ENCODE measurements at places on chromosomes 3 and 15.

DNA sequence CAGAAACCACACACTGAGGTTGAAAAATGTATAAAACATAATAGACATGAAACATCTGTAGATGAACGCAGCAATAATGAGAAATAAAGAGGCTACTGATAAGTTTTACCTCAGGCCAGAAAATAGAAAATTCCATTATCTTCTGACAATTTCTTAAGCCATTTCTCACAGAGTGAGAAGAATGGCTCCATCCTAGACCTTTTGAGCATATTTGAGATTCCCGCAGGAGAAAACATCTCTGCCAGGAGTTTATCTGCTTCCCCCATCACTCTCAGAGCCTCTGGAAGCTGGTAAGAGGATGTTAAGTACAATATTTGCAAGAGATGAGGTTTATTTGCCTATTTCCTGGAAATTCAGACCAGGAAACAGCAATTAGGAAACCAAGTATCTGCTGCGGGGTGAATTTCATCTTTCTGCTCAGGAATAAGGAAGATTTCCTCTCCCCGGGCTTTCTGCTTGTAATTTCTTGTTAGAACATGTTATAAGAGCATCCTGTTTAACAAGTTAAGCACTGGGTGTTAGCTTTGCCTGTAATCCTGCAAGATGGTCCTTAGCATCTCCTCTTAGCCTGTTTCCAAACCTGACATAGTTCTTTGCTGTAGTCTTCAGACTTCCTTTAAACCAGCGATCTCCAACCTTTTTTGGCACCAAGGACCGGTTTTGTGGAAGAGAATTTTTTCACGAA is 54.8 kb downstream of the ATP13A4 start:
- no peak for DNase-seq

DNA sequence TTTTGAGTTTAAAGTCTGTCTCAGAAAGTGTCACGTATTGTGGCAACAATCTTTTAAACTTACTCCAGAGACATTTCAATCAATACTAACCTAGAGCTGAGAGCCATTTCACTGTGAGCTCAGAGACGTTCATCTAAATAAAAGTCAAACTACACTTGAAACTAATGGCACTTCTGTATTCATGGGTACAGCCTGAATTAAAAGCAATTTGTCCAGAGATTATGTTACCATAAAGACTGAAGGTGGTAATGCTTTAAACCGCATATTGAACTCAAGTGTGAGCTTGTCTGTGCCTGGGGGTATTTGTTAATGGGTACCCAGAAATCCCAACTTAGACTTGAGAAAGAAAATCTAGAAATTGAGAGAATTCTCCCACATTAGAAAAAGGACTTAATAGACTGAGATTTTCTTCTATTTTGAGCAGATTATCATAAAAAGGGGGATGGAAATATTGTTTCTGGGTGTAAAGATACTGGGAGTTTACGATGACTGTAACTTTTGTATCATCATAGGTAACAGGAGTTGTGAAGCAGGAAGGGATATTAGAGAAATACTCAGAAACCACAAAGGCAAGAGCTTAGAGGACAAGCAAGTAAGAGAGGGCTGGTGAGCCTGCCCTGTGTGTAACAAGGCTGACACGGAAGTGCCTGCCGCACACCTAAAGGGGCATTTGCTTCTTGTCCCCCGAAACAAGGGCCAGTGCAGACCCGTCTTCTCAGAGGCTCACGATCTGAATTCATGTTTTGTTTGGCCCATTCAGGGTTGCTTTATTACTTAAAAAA is 36.9 kb downstream of the LRIG1 start:
- no peak for DNase-seq

GRCh38 chr3:104519068-104519467 is 847.6 kb upstream of the ALCAM start:
- DNase-seq = no peak

DNA sequence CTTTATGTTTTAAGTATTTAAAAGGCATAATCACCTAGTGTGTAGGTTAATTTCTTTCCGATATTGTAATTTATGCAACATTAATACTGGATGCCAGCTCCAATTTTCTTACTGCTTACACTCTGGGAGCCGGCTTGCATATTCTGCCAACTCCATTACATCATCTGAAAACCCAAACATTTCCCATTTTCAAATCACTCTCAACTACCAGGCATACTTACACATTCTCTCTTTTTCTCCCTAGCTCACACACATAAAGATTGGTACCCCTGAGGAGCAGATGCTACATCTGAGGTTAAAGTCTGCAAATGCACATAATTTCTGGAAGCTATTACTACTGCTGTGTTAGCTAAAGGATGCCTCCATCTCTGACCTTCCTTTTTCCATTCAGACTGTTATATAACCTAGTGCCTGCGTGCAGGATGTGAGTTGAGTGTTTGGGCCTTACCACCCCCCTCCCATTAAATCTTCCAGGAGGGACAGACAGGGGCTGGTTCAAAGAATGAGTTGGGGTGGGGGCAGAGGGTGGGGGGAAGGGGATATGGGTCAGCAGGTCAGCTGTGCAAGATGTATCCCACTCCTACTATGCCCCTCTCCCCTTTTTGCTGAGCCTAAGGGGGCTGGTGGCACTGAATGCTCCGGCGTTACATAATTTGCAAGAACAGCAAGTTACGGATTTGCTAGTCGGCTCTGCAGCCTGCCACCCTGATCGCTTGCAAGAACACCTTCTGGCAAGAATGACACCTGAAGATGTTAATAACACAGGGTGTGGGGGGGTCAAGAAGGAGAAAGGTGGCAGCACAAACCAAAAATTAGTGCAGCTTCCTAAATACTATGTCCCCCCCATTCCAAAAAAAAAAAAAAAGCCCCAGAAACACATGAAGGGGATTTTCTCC is 2.5 kb downstream of the RORA start:
- no peak for DNase-seq
